T follicular helper cell (primary cell): ENCODE measurements at places on chromosomes 4 and X.

- DNase-seq = no peak
Measured at GRCh38 chr4:156939801-156940200, 31.8 kb downstream of the PDGFC start.

- DNase-seq = no peak
Measured at GRCh38 chr4:72186714-72187113, 154.9 kb downstream of the NPFFR2 start.

DNA sequence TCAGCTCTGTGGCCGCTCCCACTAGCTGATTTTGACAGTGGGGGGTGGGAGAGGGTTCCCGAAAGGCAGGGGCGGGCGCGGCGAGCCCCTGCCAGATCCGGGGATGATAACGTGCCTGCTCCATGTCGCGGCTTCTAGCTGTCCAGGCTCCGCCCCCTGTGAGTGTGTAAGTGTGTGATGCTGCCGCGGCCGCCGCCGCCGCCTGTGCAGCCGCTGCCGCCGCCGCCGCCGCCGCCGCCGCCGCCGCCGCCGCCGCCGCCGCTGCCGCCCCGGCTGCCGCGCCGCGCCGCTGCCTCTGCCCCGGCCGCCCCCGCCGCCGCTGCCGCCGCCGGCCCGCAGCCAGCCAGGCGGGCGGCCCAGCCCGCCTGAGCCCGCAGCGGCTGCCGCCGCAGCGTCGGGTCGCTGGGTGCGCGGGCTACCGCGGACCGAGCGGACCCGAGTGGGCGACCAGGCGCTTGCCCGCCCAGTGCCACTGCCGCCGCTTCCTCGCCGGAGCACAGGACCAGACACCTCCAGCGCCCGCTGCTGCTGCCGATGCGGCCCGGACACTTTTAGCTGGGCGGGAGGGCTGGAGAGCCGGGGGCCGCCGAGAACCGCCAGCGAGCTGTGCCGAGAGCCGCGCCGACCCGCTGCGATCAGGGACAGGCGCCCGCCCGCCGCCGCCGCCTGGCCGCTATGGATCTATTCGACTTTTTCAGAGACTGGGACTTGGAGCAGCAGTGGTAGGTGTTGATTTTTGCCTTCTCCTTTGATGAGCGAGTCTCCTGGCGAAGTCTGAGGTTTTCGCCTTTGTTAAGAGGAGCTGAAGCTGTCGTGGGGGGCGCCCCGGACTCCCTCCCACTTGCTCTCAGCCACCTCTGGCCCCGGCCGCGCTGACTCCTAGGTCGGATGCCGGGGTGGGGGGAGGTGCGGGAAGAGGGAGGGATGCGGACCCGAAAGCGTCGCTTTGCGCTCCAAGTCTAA is at the start of gene AFF2:
Gene AFF2, plus strand, starts transcription at position 195 of the 963 bp plus-strand sequence. Its CDS starts 481 bp downstream, at position 676.
- no peak for DNase-seq

GRCh38 chr4:88291003-88291402 is 6.6 kb upstream of the PPM1K start:
- no peak for DNase-seq

- no peak for DNase-seq
Measured at GRCh38 chrX:68833855-68834331, 5.1 kb downstream of the EFNB1 start.
